ENCODE measurements at places on chromosomes 11 and 22. TPM values are rescaled to one million over a fixed set of nuclear protein-coding genes. Genes with fewer than 3 reads are reported as not detected.

Gene NXPE4
- total RNA-seq, result not detected

Gene KCNJ4
- total RNA-seq, result not detected

Gene ANKK1
- total RNA-seq, result 0.13 TPM

Gene UCP3
- total RNA-seq, result 2.0 TPM

Gene APOA5
- not detected for total RNA-seq

Gene RPL27A
- 1,043 TPM for total RNA-seq

Gene APOL2
- total RNA-seq, result 60.2 TPM

Gene TSGA10IP
- not detected for total RNA-seq

Gene PHOX2A
- total RNA-seq, result not detected

Gene FXYD6
- total RNA-seq, result 0.10 TPM

Gene OR2AG1
- total RNA-seq, result not detected

Gene TTC36
- total RNA-seq, result 0.52 TPM

Gene GAB4
- not detected for total RNA-seq

Gene OTOG
- total RNA-seq, result not detected

Gene SUSD2
- 0.42 TPM for total RNA-seq

Gene GDPD5
- total RNA-seq, result 7.3 TPM

Gene SLC5A12
- not detected for total RNA-seq
